ENCODE measurements at places on chromosomes 2 and 18.

DNA sequence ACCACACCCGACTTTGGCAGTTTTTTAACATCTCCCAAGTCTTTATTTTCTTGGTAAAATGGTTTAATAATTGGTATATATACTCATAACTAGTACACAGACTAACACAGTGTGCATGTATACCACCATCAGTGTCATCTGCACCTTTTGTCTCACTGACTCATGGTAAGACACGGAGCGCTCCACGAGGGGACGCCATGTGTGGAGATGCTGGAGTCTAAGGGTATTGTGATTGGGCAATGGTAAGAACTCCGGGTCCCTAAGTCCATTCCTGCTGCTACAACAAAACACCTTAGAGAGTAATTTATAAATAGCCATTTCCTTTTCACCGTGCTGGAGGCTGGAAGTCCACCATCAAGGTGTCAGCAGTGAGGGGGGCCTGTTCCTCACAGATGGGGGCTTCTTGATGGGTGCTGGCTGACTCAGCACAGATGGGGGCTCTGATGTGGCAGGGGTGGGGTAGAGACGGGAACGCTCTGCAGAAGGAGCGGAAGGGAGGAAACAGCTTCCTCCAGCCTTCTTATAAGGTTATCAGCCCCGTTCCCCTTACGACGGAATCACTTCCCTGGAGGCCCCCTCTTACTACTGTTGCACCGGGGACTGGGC, 42.0 kb upstream of the EDAR start:
- no peaks in the 10 kb centered on the region for H3K36me3 ChIP-seq
- H3K27me3 ChIP-seq: no peaks in the 10 kb centered on the region
- H3K4me3 ChIP-seq: peak overlapping the region; percentile 61
- H3K4me1 ChIP-seq: peaks cover 5% of the 10 kb centered on the region

DNA sequence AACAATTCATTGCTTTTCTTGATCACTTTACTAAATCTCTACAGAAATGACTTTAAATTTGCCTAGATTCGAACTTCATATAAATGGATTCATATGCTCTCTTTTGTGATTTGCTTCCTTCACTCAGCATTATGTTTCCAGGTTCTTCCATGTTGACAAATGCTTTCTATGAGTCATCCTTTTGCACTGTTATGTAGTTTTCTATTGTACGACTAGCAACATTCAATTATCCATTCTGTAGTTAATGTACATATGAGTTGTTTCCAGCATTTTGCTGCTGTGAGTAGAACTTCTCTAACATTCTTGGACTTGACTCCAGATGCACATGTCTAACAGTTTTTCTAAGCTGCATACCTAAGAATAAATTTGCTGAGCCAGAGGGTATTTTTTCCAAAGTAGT, 66.5 kb upstream of the NEUROD1 start:
- H3K27ac ChIP-seq: no peak overlapping the region
- no peak for DNase-seq
- no peaks in the 10 kb centered on the region for H3K36me3 ChIP-seq
- no peaks in the 10 kb centered on the region for H3K27me3 ChIP-seq
- H3K4me3 ChIP-seq: no peak overlapping the region

DNA sequence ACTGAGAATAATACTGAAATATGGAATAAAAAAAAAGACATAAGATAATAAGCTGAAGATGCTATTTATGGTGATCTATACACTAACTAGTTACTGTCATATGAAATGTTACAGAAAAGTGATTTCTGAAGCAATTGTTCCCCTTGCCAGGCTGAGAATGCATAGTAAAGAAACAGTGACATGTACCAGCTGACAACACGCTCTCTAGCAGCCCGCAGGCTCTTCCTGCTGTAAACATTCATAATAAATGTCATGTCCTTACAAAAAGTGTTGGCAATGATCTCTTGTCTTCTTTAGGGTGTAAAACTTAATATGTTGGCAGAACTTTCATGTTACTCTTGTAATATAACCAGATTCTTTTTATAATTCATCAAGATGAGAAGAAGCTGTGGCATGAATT, 1171.3 kb downstream of the DSC3 start:
- no peaks in the 10 kb centered on the region for H3K36me3 ChIP-seq
- H3K4me1 ChIP-seq: no peaks in the 10 kb centered on the region
- H3K4me3 ChIP-seq: no peak overlapping the region
- no peaks in the 10 kb centered on the region for H3K27me3 ChIP-seq
- DNase-seq: no peak

- H3K36me3 ChIP-seq: no peaks in the 10 kb centered on the region
- no peak overlapping the region for H3K27ac ChIP-seq
- H3K27me3 ChIP-seq: no peaks in the 10 kb centered on the region
- H3K4me3 ChIP-seq: peak overlapping the region; percentile 46
- H3K4me1 ChIP-seq: no peaks in the 10 kb centered on the region
- no peak for DNase-seq
Measured at GRCh38 chr2:105144152-105144940, 97.2 kb upstream of the GPR45 start.

GRCh38 chr18:13217971-13218367, 591 bp upstream of the LDLRAD4 start:
- no peak for DNase-seq
- no peaks in the 10 kb centered on the region for H3K27me3 ChIP-seq
- H3K36me3 ChIP-seq: no peaks in the 10 kb centered on the region
- peak overlapping the region; percentile 94 for H3K27ac ChIP-seq
- H3K4me1 ChIP-seq: peaks cover 34% of the 10 kb centered on the region
- peak overlapping the region; percentile 92 for H3K4me3 ChIP-seq

DNA sequence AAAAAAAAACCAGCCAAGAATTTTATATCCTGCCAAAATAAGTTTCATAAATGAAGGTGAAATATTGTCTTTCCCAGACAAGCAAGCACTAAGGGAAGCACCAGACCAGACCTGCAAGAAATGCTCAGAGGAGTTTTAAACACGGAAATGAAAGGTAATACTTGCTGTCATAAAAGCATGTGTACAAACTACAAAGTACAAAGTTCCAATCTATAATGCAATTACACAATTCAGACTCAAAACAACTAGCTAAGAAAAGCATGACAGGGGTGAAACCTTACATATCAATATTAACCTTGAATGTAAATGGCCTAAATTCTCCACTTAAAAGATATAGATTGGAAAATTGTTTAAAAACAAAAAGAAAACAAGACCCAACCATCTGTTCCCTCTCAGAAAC, 45.0 kb upstream of the ASXL3 start:
- no peak overlapping the region for H3K4me3 ChIP-seq
- no peaks in the 10 kb centered on the region for H3K27me3 ChIP-seq
- no peaks in the 10 kb centered on the region for H3K36me3 ChIP-seq

DNA sequence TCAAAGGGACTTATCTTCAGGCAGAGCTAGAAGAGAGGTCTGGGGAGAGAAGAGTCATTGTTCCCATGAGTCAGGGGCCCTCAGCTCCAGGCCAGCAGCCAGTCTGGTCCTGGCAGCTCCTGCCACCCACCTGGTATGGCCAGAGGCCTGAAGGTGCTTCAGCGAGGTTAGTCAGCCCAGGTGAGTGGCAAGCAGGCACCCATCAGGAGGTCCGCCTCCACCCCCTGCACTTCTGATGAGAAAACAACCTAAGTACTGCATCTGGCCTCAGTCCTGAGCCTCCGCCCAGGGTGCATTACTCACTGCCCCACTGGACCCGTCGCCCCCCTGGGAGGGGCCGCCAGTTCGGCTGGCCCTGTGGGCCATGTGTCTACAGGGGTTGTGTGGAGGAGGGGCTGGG, 130.2 kb downstream of the INHBB start:
- H3K4me1 ChIP-seq: peaks cover 16% of the 10 kb centered on the region
- H3K27ac ChIP-seq: no peak overlapping the region
- no peak overlapping the region for H3K4me3 ChIP-seq
- no peaks in the 10 kb centered on the region for H3K27me3 ChIP-seq

GRCh38 chr18:43680096-43680495, 402.8 kb upstream of the SYT4 start:
- H3K36me3 ChIP-seq: no peaks in the 10 kb centered on the region
- no peaks in the 10 kb centered on the region for H3K27me3 ChIP-seq
- DNase-seq: no peak
- H3K4me1 ChIP-seq: no peaks in the 10 kb centered on the region
- H3K4me3 ChIP-seq: no peak overlapping the region
- H3K27ac ChIP-seq: no peak overlapping the region

GRCh38 chr2:2264416-2264815, 66.7 kb downstream of the MYT1L start:
- DNase-seq: no peak
- H3K27ac ChIP-seq: no peak overlapping the region
- no peak overlapping the region for H3K4me3 ChIP-seq
- H3K36me3 ChIP-seq: no peaks in the 10 kb centered on the region
- no peaks in the 10 kb centered on the region for H3K4me1 ChIP-seq

GRCh38 chr2:61431345-61431744, 39.5 kb downstream of the USP34 start:
- no peak for DNase-seq
- H3K4me1 ChIP-seq: peaks cover 21% of the 10 kb centered on the region
- no peak overlapping the region for H3K4me3 ChIP-seq
- H3K36me3 ChIP-seq: no peaks in the 10 kb centered on the region

- H3K27me3 ChIP-seq: no peaks in the 10 kb centered on the region
- H3K4me1 ChIP-seq: no peaks in the 10 kb centered on the region
- no peak overlapping the region for H3K27ac ChIP-seq
- DNase-seq: no peak
- H3K36me3 ChIP-seq: peaks cover 39% of the 10 kb centered on the region
- H3K4me3 ChIP-seq: no peak overlapping the region
Measured at GRCh38 chr2:9364791-9365497, 58.4 kb downstream of the ITGB1BP1 start.

GRCh38 chr2:6107290-6107689, 415.1 kb downstream of the SOX11 start:
- no peaks in the 10 kb centered on the region for H3K4me1 ChIP-seq
- no peak overlapping the region for H3K27ac ChIP-seq

- no peak overlapping the region for H3K4me3 ChIP-seq
- DNase-seq: no peak
- H3K36me3 ChIP-seq: no peaks in the 10 kb centered on the region
- no peaks in the 10 kb centered on the region for H3K27me3 ChIP-seq
- peaks cover 26% of the 10 kb centered on the region for H3K4me1 ChIP-seq
Measured at GRCh38 chr2:160363055-160363454, 130.6 kb downstream of the RBMS1 start.

- H3K4me1 ChIP-seq: no peaks in the 10 kb centered on the region
- no peak overlapping the region for H3K27ac ChIP-seq
- H3K36me3 ChIP-seq: no peaks in the 10 kb centered on the region
- H3K4me3 ChIP-seq: no peak overlapping the region
- no peak for DNase-seq
- H3K27me3 ChIP-seq: no peaks in the 10 kb centered on the region
Measured at GRCh38 chr2:72722492-72723070, 103.3 kb downstream of the EXOC6B start.

DNA sequence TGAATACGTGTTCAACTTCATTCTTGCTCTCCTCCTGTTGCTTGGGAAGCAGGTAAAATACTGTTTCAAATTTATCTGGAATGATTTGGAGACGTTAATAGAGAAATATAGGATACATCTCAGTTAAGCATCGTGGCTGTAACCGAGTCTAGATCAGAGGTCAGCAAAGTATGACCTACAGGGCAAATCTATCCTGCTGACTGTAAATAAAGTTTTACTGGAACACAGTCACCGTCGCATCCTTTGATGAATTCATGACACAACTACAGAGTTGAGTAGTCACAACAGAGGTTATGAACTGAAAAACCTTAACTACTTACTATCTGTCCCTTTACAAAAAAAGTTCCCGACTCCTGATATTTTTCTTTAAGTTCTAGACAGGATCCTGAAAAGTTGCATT, 86.6 kb downstream of the SP100 start:
- no peak for DNase-seq
- H3K27me3 ChIP-seq: no peaks in the 10 kb centered on the region
- H3K27ac ChIP-seq: no peak overlapping the region

- DNase-seq: no peak
- no peak overlapping the region for H3K27ac ChIP-seq
- no peak overlapping the region for H3K4me3 ChIP-seq
Measured at GRCh38 chr18:36977121-36977520, 148.2 kb downstream of the KIAA1328 start.

GRCh38 chr2:78175645-78176044, 653.5 kb upstream of the LRRTM4 start:
- no peaks in the 10 kb centered on the region for H3K4me1 ChIP-seq
- DNase-seq: no peak
- H3K4me3 ChIP-seq: no peak overlapping the region
- H3K36me3 ChIP-seq: no peaks in the 10 kb centered on the region

GRCh38 chr2:197674591-197674990, 796 bp downstream of the RFTN2 start:
- H3K27ac ChIP-seq: peak overlapping the region; percentile 80
- H3K36me3 ChIP-seq: no peaks in the 10 kb centered on the region
- DNase-seq: no peak
- H3K27me3 ChIP-seq: no peaks in the 10 kb centered on the region
- peak overlapping the region; percentile 84 for H3K4me3 ChIP-seq

- peak overlapping the region; percentile 48 for H3K27ac ChIP-seq
- H3K36me3 ChIP-seq: no peaks in the 10 kb centered on the region
- H3K4me3 ChIP-seq: peak overlapping the region; percentile 6
- H3K4me1 ChIP-seq: peaks cover 27% of the 10 kb centered on the region
Measured at GRCh38 chr18:9803698-9804516, 81.9 kb upstream of the TXNDC2 start.

- no peaks in the 10 kb centered on the region for H3K4me1 ChIP-seq
- DNase-seq: no peak
- H3K36me3 ChIP-seq: no peaks in the 10 kb centered on the region
- no peak overlapping the region for H3K4me3 ChIP-seq
- no peaks in the 10 kb centered on the region for H3K27me3 ChIP-seq
Measured at GRCh38 chr2:208440716-208441115, 34.1 kb downstream of the PTH2R start.

DNA sequence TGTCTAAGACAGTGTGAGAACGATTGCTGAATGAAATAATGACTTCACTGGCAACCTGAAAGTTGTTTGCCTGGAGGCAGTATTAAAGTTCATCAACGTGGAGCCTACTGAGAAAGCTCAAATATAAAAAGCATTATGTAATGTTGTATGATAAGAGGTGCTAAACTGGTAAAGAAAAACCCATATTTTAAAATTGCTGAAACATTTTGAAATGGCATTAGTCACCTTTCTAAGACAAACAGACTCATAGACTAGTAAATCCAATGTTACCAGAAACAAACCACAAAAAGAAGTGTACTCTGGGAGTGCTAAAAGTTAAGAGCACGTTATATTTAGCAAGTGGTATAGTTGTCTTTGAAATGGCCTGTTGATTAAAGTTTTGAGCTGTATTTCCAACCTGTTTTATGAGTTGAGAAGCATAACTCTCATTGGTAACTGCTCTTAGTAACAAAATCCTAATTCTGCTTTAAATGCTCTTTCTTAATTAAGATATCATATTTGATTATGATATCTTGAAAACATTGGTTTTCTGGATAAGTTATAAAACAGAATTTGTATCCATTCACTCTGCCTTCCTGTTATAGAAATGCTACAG, 62.7 kb downstream of the CYP1B1 start:
- H3K27me3 ChIP-seq: no peaks in the 10 kb centered on the region
- no peak for DNase-seq
- no peak overlapping the region for H3K4me3 ChIP-seq
- H3K27ac ChIP-seq: no peak overlapping the region
- H3K4me1 ChIP-seq: no peaks in the 10 kb centered on the region

DNA sequence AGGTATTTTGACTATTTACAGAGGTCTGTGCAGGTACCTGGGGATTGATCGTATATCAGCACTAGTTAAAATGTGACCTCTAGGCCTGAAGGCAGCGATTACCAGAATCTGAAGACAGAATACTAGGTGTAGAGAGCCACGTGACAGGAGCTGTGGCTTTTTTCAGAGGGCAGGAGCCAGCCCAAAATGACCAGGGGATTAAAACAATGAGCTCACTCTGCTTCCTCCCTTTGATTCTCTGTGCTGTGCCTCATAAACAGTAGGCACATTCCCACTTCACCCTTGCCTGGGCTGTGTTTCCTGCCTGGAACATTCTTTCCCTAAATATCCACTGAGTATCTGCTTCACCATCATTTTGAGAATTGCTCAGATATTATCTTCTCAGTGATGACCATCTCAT, 15.2 kb downstream of the ITGAV start:
- peaks cover 26% of the 10 kb centered on the region for H3K4me1 ChIP-seq
- H3K36me3 ChIP-seq: peaks cover 5% of the 10 kb centered on the region
- DNase-seq: no peak
- H3K27me3 ChIP-seq: no peaks in the 10 kb centered on the region
